ENCODE measurements at places on chromosomes 11 and 22.

- DNase-seq, result no peak
- H3K27ac ChIP-seq, result no peak overlapping the region
- H3K4me1 ChIP-seq, result peaks cover 3% of the 10 kb centered on the region
- H3K4me3 ChIP-seq, result no peak overlapping the region
- no peaks in the 10 kb centered on the region for H3K27me3 ChIP-seq
Measured at GRCh38 chr11:94134651-94135512, 6.2 kb downstream of the PANX1 start.

DNA sequence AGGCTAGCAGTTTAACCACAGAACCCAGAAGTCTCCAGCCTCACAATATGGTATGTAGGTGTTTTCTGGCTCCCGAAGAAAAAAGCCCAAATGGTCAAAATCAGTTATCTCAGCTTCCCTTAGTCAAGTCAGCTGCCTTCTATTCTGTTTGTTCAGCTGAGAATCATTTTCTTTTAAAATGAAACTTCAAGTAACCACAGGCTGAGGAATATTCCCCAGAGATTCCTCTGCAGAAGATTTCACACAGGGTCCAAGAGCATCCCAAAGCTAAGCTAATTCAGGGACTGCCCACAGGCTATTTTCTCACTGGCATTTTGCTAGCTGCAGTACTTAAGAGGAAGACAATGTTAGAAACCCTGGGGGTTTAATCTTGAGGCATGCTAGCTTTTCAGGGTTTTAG lies 977.0 kb upstream of the CHORDC1 start:
- H3K4me1 ChIP-seq, result no peaks in the 10 kb centered on the region
- DNase-seq, result no peak
- no peaks in the 10 kb centered on the region for H3K27me3 ChIP-seq
- no peak overlapping the region for H3K27ac ChIP-seq
- H3K4me3 ChIP-seq, result no peak overlapping the region

GRCh38 chr11:28133146-28133545 lies 25.0 kb downstream of the METTL15 start:
- no peak for DNase-seq
- no peak overlapping the region for H3K27ac ChIP-seq

DNA sequence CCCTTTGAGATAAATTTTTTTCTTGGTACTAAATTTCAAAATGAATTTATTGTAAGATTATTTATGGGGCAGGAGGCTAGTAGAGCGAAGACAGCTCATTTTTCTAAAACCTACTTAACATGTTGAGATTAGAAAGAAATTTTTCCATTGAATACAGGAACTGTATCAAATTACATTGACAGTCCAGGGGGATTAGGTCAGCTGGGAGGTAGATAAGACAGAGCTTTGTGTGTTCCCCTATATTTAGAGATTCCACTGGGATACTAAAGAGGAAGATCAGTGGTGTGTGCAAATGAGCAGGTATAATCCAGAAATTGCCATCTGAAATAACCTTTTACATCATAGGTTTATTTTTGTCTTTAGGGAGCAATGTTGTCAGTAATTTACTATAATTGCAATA lies 32.1 kb downstream of the ENDOD1 start:
- H3K36me3 ChIP-seq, result no peaks in the 10 kb centered on the region
- DNase-seq, result no peak

GRCh38 chr22:32622004-32622743 lies 147.6 kb downstream of the FBXO7 start:
- peaks cover 7% of the 10 kb centered on the region for H3K27me3 ChIP-seq
- H3K4me1 ChIP-seq, result peaks cover 40% of the 10 kb centered on the region
- peak; percentile 67 for DNase-seq
- no peak overlapping the region for H3K4me3 ChIP-seq

GRCh38 chr22:49046546-49047361 lies 780.9 kb downstream of the BRD1 start:
- no peak overlapping the region for H3K27ac ChIP-seq
- no peak overlapping the region for H3K4me3 ChIP-seq
- H3K27me3 ChIP-seq, result peaks cover 5% of the 10 kb centered on the region
- H3K36me3 ChIP-seq, result no peaks in the 10 kb centered on the region
- no peaks in the 10 kb centered on the region for H3K4me1 ChIP-seq

DNA sequence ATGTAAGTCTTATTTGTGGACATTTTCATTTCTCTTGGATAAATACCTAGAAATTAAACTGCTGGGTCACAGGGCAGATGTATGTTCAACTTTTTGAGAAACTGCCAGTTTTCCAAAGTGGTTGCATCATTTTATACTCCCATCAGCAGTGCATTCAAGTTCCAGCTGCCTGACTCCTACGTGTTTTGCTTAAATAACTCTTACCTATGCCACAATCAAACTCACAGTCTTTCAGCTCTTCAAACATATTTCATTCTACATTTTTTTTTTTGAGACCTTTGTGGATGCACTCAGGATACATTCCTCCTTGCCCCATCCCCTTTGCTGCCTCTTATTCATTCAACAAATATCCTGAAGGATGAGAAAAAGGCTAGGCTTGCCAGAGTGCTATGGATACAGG lies 9.2 kb downstream of the TCF20 start:
- no peaks in the 10 kb centered on the region for H3K27me3 ChIP-seq
- no peak overlapping the region for H3K4me3 ChIP-seq
- no peak overlapping the region for H3K27ac ChIP-seq
- H3K4me1 ChIP-seq, result peaks cover 22% of the 10 kb centered on the region
- H3K36me3 ChIP-seq, result no peaks in the 10 kb centered on the region

DNA sequence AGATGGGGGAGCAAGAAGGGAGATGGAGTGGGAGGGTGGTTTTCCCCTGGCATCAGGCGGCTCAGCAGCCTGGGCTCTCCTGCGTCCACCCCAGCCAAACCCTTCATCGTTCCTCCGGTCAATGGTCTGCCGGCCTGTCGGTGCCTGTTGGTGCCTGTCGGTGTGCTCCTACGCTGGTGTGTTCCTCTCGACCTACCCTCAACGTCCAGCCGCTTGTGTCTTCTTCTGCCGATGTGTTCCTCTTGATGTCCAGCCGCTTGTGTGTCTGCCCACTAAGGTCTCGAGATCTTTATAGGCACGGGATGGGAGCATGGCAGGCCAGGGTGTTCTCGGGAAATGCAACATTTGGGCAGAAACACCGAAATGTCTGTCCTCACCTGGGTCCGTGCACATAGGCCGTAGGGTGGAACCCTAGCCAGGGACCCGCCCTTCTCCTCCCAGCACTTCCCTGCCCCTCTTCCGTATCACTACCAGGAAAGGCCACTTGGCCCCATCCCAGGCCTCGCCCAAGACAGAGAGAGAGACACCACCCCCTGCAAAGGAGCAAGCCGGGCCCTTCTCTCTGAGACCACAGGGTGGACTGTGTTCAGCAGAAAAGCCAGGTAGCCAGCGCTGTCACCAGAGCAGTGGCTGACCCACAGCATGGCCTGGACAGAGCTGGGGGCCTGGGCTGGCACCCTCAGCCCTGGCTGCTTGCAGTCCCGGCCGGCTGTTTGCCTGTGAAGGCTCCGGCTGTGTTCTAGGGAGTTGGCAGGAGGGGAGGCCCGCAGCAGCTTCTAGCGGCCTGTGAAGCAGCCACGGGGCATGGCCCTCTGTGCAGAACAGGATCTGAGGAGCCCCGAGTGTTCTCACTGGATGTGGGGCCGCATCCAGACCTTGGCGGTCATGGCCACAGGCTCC lies 61.6 kb upstream of the KCNQ1OT1 start:
- DNase-seq, result peak; percentile 2
- peaks cover 16% of the 10 kb centered on the region for H3K4me1 ChIP-seq
- H3K4me3 ChIP-seq, result peak overlapping the region; percentile 15
- peaks cover 17% of the 10 kb centered on the region for H3K36me3 ChIP-seq
- peaks cover 5% of the 10 kb centered on the region for H3K27me3 ChIP-seq

GRCh38 chr22:18110954-18111758 lies 547 bp downstream of the TUBA8 start:
- H3K36me3 ChIP-seq, result peaks cover 7% of the 10 kb centered on the region
- H3K4me3 ChIP-seq, result no peak overlapping the region
- H3K4me1 ChIP-seq, result peaks cover 22% of the 10 kb centered on the region
- no peak for DNase-seq

GRCh38 chr11:63764679-63765647 lies 3.6 kb downstream of the ZFTA start:
- no peak for DNase-seq
- H3K27me3 ChIP-seq, result peaks cover 11% of the 10 kb centered on the region
- peaks cover 11% of the 10 kb centered on the region for H3K36me3 ChIP-seq
- peaks cover 23% of the 10 kb centered on the region for H3K4me1 ChIP-seq
- H3K4me3 ChIP-seq, result no peak overlapping the region

Data from endothelial cell (in vitro differentiated cells).